ENCODE measurements at places on chromosomes 3 and 15.

DNA sequence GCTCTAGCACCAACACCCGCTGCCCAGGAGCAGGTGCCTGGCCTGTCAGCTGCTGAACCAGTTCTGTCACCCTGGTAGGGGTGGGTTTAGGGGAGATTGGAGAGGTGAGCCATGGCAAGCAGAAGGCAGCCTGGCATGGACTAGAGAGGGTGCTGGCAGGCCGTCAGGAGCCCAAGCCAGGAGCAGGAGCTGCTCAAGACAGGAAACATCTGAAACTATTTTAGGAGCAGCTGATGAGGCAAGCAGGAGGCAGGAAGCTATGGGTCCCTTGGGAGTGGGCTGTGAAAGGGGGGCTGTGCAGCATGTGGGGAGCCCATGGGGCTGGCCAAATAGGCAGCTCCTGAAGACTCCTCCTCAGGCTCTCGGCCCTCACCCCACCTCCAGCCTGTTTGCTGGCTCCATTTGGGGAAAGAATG, 2.3 kb downstream of the INKA1 start:
- DNase-seq = no peak

DNA sequence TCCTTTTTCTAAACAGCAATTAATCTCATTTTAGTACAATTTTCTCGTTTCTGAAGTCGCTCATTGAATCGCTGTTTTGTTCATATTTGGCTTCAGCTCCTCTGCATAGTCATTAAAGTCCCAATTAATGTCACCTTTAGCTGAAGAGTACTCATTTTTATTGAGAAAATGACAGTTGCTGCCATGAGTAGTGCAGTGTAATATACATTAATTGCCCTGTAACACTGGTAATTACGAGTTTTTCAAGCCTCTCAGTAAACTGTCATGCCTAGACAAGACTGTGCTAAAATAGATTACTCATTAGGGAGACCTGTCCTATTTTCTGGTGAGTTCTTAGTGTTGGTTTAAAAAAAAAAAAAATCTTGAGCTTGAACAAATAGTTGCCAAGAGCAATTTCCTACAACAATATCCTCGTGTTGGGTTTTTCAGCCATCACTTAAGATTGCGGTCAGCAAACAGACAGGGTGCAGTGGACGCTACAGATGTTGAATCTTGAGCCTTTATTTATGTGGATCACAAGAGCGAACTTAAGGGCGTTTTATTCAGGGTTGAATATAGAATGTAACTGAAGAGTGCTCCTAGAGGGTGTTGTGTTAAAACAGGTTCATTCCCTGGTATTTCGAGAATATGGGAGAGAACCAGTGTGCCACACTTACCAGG, 176.0 kb downstream of the CDIN1 start:
- peak; percentile 73 for DNase-seq

DNA sequence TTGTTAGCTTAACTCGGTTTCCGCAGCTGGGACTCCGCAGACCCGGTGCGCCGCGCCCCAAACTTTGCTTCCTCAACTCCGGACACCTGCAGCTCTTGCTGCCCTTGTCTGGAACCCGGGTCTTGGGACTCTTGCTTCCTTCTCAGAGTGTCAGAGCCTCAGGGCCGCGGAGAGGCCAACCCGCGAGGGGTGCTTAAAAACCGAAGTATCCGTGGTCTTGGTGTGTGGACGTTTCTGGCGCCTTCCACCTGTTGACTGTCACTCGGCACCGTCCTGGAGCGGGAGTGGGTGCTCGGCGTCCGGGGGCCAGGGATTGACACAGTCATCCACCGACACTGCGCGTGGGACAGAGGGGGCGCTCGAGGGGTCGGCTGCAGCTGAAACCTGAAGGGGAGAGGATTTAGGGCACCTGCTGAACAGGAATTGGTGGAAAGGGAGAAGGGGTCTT, 386 bp downstream of the SQOR start:
- DNase-seq = no peak

- no peak for DNase-seq
Observed at GRCh38 chr3:58793938-58794337, 127.4 kb upstream of the FAM3D start.

- no peak for DNase-seq
Observed at GRCh38 chr3:150412561-150413231, 4.6 kb downstream of the TSC22D2 start.

DNA sequence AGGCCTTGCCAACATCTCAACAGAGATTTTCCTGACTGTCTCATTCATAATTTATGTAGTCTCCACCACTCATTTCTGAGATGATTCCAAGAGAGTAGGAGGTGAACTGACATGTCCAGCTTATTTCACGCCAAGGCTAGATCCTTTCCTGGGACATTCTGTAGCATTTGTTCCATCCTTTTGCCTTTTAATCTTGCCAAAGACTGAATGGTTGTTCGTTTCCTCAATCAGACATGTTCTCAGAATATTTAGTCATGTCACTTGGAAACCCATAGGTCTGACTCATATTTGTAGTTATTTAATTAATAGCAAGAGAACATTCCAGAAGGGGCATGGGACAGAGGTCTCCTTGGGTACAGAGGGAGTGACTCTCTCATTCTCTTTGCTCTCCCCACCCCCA, 80.9 kb downstream of the DHX36 start:
- DNase-seq = no peak

DNA sequence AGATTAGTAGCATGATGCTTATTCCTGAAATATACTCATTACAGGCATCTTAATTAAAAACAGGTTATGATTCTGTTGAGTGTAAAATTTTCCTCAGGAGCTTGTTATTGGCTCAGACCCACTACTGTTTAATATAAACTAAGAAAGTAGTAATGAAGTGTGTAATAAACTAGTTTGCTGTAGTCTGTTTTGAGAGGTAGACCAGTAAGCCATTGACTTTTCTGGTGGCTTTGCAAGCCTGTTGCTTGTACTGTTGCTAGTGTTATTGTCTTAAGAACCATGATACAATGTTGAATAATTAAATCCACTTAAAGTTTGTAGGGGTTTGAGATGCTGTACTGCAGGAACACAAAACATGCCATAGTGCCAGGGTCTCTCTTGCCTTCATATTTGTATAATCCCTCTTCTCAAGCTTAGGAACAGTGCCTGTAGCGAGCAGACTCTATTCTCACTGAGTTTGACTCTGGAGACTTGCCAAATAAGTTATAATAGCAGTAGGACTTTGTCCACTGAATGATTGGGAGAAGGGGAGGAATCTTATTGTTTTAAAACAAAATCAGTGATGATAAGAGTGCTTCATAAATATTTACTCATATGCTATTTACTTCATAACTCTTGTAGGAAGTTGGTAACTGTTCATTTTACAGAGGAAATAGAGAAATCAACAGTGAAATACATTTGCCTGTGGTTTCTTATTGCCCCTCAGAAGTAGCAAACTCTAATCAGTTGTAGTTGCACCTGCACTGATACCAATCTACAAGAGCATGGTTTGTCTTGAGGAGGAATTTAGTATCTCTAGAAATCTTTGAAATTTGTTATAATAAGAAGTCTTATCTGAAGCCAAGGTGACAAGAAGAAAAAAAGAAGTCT, 13.4 kb downstream of the TCF12 start:
- DNase-seq = no peak

DNA sequence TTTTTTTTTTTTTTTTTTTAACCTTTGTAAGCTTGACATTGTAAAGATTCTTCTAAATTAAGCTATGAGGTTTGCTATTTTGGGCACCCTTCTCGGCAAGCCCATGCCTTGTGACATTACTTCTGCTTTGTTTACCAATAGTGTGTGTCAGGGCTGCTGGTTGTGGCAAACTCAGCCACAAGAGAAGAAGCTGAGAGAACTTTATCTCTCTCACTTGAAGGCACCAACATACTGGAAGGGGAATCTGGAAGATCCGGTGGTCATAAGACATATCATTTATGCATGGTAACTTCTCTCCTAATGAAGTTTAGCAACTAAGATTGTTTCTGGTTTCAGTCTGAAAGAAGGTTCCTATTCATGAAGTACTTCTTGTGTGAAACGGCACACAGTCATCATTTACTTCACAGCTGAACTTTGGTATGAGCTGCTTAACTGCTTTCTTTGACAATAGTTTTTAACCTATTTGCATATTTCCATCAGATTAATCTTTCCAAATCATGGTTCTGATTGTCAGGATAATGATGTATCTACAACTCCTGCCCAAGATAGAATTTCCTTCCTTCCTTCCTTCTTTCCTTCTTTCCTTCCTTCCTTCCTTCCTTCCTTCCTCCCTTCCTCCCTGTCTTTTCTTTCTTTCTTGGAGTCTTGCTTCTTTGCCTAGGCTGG, 189.3 kb downstream of the NFKBIZ start:
- DNase-seq = no peak

DNA sequence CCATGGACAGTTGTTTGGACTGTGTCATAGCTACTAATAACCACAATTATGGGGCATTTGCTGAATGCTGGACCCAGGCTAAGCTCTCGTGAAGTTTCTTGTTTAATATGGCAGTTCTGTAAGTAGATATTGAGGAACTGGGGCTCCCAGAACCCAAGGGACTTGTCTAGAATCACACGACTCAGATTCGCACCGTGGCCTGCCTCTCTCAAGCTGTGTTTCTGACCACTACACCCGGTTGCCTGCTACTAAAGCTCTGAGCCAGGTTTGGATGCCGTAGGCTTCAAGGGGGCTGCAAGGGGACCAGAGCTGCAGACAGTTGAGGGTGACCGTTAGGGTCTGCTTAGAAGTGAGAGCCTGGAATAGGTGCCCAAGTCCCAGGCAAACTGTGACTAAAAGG, 11.5 kb downstream of the TEX264 start:
- DNase-seq = no peak

GRCh38 chr3:135567223-135567622, 398.3 kb upstream of the PPP2R3A start:
- no peak for DNase-seq

GRCh38 chr3:61826161-61826560, 264.8 kb downstream of the PTPRG start:
- DNase-seq = no peak

- DNase-seq = no peak
Observed at GRCh38 chr3:14458434-14459275, 56.2 kb downstream of the SLC6A6 start.

DNA sequence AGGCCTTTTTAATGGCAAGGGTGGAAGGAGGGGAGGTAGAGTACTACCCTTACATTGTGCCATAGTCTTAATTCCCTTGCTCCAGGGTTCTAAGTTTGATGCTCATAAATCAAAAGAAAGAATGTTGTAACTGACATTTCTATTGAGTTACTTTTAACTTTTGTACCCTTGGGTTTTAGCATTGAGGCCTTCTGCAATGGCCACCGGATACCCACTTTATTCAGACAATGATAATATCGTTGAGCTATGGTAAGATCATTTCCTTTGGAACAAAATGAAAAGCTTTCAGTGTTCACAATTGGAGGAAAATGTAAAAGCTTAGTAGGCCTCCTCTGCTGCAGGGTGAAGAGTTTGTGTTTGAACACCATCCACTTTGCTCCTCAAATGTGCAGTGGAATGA, 16.8 kb downstream of the CGNL1 start:
- no peak for DNase-seq

DNA sequence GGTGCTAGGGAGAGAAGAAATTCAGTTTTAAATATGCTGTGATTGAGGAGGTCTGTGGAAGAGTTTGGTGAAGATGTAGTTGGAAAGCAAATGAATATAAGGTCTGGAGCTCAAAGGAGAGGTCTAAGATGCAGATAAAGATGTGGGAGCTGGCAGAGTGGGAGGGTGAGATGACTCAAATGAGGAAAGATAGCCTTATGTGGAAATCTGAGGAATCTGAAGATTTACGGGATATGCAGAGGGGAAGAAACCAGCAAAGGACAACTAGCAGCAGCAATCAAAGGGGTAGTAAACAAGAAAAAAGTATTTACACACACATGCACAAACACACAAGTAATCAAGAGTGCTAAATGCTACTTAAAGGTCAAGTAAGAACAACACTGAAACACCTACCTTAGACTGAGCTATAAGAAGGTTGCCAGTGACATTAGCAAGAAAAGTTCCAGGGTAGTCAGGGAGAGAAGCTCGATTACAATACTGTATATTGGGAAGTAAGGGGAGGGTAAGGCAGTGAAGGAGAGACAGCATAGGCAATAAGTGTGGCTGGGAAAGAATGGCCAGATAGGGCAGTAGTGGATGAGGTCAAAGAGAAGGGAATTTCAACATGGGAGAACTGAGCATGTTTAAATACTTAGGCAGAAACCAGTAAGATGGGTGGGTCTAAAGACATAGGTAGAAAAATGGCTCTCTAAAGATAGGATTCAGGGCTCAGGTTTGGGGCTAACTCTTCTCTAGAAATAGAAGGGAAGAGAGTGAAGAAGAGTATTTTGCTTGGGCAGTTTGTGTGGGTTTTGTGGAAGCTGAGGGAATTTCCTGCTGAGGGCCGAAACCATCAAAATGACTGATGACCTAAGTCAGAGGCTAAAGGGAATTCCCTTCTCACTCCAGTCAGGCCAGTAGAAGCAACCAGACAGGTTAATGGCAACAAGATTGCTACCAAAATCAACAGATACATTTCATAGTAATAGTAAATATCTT, 8.9 kb downstream of the CMTM6 start:
- DNase-seq = no peak

GRCh38 chr3:116739678-116740077, 30.1 kb downstream of the TUSC7 start:
- no peak for DNase-seq

DNA sequence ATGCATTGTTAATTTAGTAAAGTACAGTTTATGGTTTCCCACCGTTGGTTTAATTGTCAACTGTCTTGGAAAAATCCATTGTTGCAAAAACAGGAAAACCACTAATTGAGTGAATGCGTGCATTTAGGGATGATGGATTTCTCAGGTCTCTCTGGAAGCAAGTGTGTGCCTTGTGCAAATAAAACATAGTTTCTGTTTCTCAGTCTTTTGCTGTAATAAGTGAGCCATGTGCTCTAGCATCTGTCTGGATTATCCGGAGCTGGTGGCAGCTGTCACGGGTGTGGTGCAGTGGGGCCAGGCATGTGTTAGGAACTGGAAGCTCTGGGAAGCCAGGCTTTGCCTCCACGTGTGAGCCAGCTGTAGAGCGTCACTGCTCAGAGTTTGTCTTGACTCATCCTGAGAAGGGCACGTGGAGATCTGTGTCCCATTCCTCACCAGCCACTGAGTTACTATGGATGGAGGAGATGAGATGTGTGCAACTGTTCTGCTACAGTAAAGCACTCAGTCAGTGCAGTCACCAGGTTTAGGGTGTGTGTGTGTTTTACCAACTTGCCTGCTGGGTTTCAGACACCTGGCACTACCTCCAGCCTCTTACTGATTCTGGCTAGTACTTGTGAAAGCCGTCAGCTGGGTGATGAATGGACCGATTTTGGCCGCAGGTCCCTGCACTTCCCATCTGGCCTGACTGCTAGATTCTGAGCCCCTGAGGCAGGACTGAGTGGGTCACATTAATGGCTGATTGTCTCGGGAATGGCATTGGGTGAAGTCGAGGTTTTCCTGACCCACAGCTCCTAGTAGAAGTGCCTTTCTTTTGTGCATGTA, 7.2 kb downstream of the APBA2 start:
- no peak for DNase-seq

- no peak for DNase-seq
Observed at GRCh38 chr3:132083583-132084279, 48.9 kb upstream of the CPNE4 start.

- DNase-seq = peak; percentile 48
Observed at GRCh38 chr3:59857589-59858346, 807.9 kb upstream of the CFAP20DC start.

Measured in NCI-H1105 (cell line).